ENCODE measurements at places on chromosomes 1 and 21.

DNA sequence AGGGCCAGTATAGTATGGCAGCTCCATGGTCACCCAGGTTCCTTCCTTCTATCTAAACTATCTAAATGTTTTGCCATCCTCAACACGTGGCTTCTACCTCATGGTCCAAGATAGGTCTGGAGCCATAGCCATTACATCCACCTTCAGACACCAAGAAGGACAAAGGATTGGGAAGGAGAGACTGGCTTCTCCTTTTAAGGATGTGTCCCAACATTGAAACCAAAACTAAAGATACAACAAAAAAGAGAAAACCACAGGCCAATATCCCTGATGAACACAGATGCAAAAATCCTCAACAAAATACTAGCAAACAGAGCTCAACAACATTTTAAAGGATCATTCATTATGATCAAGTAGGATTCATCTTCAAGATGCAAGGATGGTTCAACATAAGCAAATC lies 24.8 kb downstream of the HSD11B1 start:
- DNase-seq, result no peak

DNA sequence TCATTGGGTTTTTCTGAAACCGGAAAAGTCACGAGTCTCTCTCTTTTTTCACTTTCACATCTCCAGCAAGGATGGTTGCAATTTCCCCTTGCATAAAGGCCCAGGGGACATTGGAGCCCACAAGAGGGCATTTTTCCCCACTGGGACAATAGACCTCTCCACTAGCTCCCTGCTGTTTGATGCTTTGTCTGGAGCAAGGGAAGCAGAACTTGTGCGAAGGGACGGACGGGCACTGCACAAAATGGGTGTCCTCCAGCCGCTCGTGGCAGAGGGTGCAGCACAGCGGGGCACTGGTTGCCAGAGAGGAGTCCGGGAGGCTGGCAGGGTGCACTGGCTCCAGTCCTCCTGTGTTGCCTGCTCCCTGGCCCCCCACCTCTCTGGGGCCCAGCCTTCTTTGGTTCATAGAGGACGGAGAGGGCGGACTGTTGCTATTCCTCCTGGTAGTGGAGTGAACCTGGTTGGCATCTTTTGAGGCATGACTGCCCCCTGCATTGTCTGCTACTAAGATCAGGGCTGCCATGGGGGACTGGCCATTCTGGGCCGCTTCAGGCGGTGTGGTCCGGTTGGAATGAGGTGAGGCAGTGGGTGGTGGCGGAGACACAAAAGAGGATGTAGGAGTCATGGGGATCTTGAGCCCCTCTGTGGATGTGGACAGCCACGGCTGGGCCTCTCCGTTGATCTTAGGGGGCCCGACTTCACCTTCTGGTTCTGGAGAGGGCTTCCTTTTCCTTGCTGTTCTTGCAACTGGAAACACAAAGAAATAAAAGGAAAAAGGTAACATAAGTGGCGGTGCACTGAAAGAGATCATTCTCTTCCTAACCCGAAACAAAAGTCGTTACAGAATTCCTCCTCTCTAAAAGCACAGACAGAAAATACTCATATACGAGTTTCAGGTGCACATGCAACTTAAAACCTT lies 2.6 kb downstream of the IRF2BP2 start:
- DNase-seq, result peak; percentile 68

DNA sequence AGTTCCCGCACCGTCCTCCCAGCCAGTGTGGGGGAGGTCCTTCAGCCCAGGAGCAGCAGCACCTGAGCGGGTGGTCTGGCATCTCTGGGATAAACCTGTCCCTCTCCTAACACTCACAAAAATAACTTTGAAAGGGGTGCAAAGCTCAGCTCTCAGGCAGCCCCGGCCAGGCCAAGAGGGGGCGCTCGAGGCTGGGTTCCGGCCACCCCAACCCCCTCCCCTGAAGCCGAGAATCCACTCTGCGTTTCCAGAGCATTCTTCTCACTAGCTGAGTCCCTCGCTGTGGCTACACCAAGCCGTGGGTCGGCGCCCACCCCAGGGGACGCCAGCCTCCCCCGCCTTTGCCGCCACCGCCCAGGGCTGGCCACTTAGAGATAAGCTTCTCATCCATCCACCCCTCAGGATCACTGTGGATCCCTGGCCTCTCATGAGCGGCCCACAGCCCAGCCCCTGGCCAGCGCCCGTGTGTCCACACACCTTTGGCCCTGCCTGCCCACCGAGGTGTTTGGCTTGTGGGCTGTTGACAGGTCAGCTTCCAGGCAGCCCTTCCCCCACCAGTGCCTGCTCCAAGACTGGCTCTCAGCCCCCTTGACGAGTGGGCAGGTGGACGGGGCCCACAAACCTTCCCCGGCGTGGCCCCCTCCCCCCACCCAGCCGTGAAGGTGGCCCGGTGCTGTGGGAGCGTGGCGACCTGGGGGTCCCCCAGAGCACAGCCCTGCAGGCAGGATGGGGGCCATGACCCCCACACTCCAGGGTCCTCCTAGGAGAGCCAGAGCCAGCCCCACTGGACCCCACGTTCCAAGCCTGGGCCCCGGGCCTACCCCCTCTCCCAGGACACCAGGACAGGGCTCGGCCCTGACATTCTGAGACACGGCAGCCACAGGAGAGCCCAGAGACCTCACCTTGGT lies 1.9 kb downstream of the FTCD start:
- peak; percentile 78 for DNase-seq

DNA sequence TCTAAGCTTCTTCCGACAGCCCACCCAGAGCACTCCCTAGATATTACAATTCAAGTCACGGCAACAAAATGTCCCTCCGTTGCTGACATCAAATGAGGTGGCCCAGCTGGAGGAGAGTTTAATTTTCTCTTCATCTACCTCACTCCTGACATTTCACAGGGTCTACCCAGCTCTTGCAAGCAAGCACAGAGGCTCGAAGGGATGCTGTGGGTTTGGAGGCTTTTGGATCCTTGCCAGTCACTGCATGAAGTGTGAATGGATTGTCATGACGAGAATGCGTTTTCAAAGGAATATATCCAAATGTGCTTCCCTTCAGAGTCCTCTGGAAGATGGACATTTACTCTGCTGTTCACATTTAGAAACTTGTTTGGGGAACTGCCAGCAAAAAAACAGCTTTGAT lies 33.5 kb downstream of the CAPN8 start:
- no peak for DNase-seq

GRCh38 chr1:1436630-1437032 lies 1.1 kb downstream of the VWA1 start:
- DNase-seq, result no peak

DNA sequence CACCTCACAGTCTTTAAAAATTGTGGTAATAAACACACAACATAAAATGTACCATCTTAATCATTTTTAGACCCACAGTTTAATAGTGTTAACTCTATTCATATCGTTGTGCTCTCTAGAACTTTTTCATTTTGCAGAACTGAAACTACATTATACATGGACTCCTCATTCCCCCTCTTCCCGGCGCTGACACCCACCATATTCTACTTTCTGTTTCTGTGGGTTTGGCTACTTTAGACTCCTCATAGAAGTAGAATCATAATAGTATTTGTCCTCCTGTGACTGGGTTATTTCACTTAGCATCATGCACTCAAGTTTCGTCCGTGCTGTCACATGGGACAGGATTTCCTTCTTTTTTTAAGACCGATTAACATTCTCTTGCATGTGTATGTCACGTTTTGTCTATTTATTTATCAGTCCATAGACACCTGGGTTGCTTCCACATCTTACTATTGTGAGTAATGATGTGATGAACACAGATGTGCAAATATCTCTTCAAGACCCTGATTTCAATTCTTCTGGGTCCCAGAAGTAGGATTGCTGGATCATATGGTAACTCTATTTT lies 62.9 kb upstream of the TMPRSS2 start:
- no peak for DNase-seq

GRCh38 chr1:7253118-7253480 lies 467.8 kb downstream of the CAMTA1 start:
- DNase-seq, result no peak

- DNase-seq, result no peak
Measured at GRCh38 chr1:187878883-187879282, 1050.1 kb downstream of the PLA2G4A start.

DNA sequence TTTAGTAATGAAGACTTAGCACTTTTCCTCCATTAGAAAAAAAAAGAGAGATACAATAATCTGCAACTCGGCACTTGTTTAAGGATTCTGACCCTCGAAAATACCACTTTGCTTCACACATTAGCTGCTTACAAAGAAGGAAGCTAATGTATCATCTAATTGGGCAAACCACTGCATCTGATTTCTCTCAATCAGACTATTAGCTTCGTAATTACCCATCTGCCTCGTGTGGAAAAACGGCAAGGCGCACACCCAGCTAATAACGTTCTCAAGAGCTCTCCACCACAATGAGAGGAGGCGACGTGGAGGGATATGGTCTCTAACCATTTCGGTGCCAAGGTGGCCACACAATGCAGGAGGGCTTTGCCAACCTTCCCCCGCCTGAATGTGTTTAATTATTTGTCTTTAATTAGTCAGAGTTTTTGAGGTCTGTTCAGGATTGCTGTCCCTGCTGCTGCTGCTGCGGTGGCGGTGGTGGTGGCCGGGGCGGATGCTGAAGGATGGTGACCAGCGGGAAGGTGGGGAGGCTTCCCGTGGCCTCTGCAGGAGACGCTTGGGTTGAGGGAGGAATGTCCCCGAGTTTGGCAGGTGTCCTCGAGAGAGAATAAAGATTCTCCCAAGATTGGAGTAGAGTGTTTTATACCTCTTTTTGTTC lies 374.5 kb downstream of the RPS6KC1 start:
- DNase-seq, result no peak

- DNase-seq, result no peak
Measured at GRCh38 chr1:30513396-30514136, 209.8 kb downstream of the MATN1 start.

DNA sequence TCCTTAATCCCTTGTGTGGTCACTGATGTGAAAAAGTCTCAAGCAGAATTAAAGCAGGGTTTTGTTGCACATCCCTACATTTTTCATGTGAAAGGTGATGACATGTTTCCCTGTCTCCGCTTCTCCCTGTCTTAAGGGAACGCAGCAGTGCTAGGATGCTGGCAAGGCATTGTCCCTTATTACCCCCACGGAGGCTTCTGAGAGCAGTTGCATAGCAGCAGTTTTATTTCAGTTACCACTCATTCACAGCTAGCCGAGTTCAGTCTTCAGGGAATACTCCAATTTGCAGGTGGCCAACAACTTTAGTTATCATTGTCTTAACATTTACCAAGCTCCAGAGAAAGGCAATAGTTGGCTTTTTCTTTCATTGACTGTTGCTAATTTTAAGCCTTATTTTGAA lies 89.1 kb downstream of the CLEC20A start:
- DNase-seq, result no peak

DNA sequence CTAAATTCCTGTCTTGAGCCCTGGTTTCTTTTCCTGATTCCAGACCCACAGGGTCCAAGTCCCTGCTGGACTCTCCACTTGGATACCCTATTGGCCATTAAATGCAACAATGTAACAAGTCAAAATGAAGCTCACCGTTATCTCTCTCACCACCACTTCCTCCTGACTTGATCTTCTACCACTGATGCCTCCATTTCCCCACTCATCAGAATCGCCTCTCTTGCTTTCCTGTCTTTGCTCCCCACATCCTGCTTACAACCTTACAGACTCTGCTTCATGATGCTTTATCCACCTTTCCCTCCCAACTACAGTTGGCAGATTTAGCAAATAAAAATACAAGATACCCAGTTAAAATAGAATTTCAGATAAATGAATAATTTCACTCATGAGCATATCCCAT lies 343.8 kb downstream of the KCNH1 start:
- peak; percentile 5 for DNase-seq

- DNase-seq, result peak; percentile 79
Measured at GRCh38 chr1:234544087-234544579, 65.2 kb upstream of the TARBP1 start.

- DNase-seq, result no peak
Measured at GRCh38 chr1:44994309-44994898, 8.0 kb upstream of the EIF2B3 start.
